ENCODE measurements at places on chromosomes 1 and 21. TPM values are rescaled to one million over a fixed set of nuclear protein-coding genes. Genes with fewer than 3 reads are reported as not detected.

Gene LHX8
- not detected for total RNA-seq

Gene PTBP2
- 32.6 TPM for total RNA-seq

- no peaks in the 10 kb centered on the region for H3K4me1 ChIP-seq
- peaks cover 2% of the 10 kb centered on the region for H3K36me3 ChIP-seq
- no peak for DNase-seq
- H3K27me3 ChIP-seq: no peaks in the 10 kb centered on the region
- H3K4me3 ChIP-seq: no peak overlapping the region
- H3K27ac ChIP-seq: no peak overlapping the region
Measured at GRCh38 chr1:246159279-246160227, 347.5 kb downstream of the SMYD3 start.

DNA sequence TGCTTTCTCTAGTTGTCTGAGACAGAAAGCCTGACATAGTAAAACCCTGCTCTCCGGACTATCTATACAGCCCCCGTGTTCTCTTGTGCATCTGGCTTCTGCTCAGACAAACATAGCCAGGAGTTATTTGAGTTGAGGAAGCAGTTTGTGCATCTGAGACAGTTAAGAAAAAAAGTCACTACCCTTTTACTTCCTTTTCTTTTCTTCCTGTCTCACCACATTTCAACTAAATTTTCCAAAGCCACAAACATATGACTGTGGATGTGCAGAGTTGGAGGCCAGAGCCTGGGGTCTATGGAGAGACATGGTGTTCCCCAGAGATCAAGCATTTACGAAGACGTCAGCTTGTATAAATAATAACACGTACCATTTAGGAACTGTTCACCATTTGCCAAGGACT, 158.5 kb upstream of the FGGY start:
- H3K27ac ChIP-seq: no peak overlapping the region
- H3K36me3 ChIP-seq: no peaks in the 10 kb centered on the region
- no peaks in the 10 kb centered on the region for H3K27me3 ChIP-seq

GRCh38 chr21:46057111-46057709, 40.7 kb upstream of the COL6A2 start:
- no peak for DNase-seq
- H3K36me3 ChIP-seq: no peaks in the 10 kb centered on the region
- peaks cover 22% of the 10 kb centered on the region for H3K27me3 ChIP-seq

- no peaks in the 10 kb centered on the region for H3K36me3 ChIP-seq
- peaks cover 13% of the 10 kb centered on the region for H3K27me3 ChIP-seq
- DNase-seq: peak; percentile 75
- peaks cover 12% of the 10 kb centered on the region for H3K4me1 ChIP-seq
- H3K4me3 ChIP-seq: peak overlapping the region; percentile 19
Measured at GRCh38 chr1:6148497-6149241, 31.5 kb downstream of the CHD5 start.

Gene CFHR2
- not detected for total RNA-seq

Gene GPR37L1
- not detected for total RNA-seq

Gene REN
- total RNA-seq: not detected
